ENCODE measurements at places on chromosomes 1 and 21.

DNA sequence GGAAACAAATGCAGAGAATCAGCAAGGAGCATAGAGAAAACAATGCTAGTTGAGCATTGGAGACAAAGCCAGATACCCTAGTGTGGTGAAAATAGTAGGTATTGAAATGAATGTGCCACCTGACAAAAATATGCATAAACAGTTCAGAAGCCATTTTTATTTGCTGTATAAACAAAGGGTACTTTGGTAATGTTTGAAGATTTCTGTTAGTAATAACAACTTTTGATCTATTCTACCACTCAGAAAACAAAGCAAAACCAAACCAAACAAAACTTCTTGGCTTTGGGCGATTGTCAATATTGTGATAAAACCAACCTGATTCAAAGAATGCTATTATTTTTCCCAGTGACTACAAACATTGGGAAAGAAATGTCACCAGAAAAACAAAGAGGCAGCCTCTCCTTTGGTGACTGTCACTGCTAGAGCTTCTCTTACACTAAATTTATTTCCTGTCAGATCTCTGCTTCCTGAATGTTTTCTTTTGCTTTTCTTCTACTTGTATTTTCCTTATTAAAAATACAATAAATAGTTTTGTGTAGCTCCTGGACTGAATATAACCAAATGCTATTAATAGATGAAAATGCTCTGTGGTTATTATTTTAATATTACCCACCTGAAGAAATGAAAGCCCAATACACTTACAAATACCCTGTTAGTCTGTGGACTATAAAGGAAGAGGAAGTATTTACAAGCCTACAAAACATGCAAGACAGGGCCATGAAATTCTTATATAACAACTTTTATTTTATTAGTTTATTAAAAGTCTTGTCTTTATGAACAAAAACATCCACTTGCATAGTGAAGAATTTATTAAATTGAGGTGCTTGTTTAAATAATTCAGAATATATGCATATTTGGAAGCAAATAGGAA is 5.7 kb downstream of the ATP6V1G3 start:
- DNase-seq: no peak

DNA sequence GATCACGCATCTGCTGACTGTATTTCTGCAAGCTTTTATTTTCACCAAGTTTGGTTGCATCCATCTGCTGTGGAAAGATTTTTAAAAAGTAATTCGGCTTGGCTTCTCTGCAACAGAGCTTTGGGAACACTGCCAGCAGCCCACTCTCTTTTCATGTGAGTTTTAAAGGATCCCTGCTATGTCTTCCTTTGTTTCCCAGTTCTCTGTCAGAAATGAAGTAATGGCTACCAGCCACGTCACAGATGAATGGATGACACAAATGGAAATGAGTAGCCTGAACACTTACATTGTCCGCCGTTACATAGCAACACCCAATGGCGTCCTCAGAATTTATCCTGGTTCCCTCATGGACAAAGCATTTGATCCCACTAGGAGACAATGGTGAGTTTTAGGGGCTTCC is 80.6 kb upstream of the RAVER2 start:
- no peak for DNase-seq

GRCh38 chr21:39029900-39030884 is 153.1 kb downstream of the PSMG1 start:
- no peak for DNase-seq

DNA sequence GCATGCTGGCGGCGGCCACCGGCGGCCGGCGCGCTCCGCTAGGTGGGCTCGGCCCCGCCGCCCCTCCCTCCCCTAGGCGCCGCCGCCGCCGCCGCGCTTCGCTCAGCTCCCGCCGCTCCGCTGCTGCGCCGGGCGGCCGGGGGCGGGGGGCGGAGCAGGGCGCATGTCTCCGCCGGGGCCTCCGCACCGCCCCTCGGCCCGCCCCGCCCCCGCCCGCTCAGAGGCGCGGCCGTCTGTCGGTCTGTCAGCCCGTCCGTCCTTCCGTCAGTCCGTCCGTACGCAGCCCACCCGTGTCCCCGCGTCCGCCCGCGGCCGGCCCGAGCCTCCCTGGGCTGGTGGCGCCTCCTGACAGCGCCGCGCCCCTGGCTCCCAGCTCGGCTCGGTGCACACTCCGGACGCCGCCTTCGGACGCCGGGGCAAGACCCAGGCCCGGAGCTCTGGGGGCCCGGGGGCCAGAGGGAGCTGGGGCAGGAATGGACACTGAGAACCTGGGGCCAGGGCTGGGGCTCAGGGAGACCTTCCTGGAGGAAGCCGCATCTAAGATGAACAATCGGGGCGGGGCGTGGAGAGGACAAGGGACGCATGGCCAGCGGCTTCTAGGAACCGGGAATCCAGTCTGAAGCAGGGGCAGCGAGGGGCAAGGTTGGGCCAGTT is at the start of gene GPR153:
TSS of gene GPR153 (minus strand) at position 138 of the 654 bp plus-strand sequence. CDS start 6,193 bp downstream, outside the sequence.
- DNase-seq: peak; percentile 41

DNA sequence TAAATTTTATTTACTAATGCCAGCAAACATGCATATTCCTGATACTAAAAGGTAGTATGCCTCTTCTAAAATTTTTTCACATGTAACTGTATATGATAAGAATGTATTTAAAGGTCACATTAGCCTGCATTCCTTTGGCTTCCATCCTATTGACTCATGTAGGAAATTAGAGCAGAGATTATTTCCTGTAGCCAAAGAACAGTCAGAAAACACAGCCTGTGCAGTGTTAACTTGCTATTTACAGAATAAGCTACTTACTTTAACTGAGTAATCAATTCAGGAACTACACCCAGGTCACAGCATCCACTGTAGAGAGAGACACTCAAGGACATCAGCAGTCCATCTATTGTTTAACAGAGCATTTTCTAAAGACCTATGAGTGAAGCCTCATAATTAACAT is 154.5 kb upstream of the ADGRL4 start:
- DNase-seq: no peak

- no peak for DNase-seq
Measured at GRCh38 chr1:209375671-209376365, 207.7 kb upstream of the CAMK1G start.

GRCh38 chr1:158020259-158020885 is 26.9 kb downstream of the KIRREL1 start:
- DNase-seq: no peak

- no peak for DNase-seq
Measured at GRCh38 chr1:65691152-65691900, 101.4 kb upstream of the PDE4B start.

GRCh38 chr1:169468982-169469381 is 16.8 kb downstream of the SLC19A2 start:
- no peak for DNase-seq

DNA sequence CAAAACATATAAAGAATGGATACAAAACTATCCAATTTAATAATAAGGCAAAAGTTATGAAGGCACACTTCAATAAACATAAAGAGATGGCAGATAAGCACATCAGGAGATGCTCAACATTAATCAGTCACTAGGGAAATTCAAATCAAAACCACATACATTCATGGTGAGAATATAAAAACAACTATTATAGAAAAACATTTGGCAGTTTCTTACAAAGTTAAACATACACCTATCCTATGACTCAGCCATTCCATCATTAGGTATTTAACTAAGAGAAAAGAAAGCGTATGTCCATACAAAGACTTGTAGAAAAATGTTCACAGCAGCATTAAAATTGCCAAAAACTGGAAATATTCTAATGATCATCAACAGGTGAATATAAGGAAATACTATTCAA is 44.3 kb downstream of the KIFAP3 start:
- no peak for DNase-seq

DNA sequence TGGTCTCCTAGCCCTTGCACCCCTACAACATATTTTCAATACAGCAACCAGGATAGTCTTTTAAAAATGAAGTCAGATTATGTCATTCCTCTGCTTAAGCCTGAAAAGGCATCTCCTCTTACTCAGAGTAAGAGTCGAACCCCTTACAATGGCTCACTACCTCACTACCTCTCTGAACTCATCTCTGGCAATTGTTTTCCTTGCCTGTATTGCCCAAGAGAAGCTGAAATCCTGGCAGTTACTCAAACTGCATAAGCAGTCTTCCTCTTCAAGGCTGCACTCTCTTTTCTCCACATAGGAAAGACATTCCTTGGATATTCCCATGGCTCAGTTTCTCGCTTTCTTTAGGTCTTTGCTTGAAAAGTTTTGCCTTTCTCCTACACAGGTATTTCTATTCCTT is 22.7 kb downstream of the CLDN8 start:
- DNase-seq: no peak

GRCh38 chr1:184433956-184434502 is 47.2 kb downstream of the C1orf21 start:
- DNase-seq: no peak

GRCh38 chr21:29384683-29385359 is 86.1 kb downstream of the BACH1 start:
- no peak for DNase-seq

GRCh38 chr1:111832521-111833155 is 76.9 kb downstream of the DDX20 start:
- DNase-seq: no peak

- DNase-seq: no peak
Measured at GRCh38 chr1:163038928-163039706, 30.0 kb upstream of the RGS4 start.
